HT-29 (cell line): ENCODE measurements at places on chromosomes 3 and 15. TPM values are rescaled to one million over a fixed set of nuclear protein-coding genes. Genes with fewer than 3 reads are reported as not detected.

The C3orf22 gene
- total RNA-seq, result not detected in 2 replicates

GRCh38 chr3:168338161-168338560 is 242.4 kb upstream of the GOLIM4 start:
- no peak for DNase-seq

DNA sequence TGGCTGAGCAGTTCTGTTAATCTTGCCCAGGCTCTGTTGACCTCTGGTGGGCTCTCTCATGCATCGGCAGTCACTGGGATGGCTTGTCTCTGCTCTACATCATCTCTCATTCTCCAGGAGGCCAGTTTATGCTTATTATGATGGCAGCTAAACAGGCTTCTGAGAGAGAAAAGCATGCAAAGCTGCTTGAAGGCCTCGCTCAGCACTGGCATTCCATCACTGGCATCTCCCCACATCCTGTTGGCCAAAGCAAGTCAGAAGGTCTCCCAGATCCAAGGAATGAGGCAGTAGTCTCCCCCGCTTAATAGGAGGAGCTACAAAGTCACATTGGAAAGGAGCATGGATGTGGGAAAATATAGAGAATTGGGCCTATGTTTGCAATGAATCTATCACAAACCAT is 212.6 kb downstream of the ZNF621 start:
- no peak for DNase-seq

DNA sequence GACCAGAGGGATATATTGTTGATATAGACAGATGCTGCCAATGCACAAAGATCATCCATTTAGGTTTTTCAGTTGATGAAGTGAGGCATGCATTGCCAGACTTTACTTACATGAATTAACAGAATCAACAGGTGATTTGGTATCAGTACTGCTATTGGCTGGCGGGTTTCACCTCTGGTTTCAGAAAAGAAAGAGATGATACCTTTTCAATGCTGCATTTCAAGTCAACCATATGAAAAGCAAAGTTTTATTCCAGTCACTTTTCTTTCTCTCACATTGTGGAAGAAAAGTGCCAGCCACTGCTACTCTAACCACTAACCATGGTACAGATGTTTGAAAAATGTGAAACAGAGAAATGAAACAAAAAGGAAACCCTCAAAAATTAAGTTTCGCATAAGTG is 289.1 kb downstream of the TIGIT start:
- DNase-seq, result no peak

DNA sequence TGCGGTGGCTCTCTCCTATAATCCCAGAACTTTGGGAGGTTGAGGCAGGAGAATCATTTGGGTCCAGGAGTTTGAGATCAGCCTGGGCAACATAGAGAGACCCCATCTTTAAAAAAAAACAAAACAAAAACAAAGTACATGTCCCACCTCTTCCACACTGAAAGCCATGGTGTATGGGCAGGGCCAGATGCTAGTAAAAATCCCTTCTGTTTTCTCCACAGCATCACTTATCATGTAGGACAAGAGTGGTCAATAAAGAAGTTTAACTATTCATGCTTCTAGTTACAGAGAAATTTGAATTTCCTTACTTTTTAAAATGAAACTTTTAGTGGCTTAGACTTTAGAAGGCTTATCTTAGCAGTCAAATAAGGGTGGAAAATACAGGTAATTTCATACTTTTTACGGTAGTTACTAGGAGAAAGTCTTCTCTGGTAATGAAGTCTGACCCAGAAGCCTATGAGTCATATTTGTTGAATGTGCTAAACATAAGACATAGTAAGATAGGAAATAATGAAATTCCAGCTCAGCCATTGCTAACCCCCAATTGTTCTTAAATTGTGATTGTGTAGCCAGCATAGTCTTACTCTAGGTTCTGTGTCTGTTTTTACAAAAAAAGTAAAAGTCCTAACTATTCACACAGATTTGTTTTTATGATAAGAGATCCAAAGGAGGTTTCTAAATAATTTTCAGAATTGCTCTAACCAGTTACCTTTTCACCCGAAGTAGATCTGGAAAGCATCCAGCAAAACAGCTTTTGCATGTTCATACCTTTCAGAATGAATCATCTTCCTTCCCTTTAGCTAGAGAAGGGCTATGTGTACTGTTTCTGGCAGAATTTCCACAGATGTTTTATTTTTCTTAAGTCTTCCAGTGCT is 16.4 kb upstream of the ZNF609 start:
- DNase-seq, result peak; percentile 84

The SNX4 gene
- 20.0 and 33.3 TPM in 2 replicates for total RNA-seq

- DNase-seq, result no peak
Observed at GRCh38 chr15:47414207-47414606, 303.1 kb upstream of the SEMA6D start.

The TEX55 gene
- not detected in 2 replicates for total RNA-seq

DNA sequence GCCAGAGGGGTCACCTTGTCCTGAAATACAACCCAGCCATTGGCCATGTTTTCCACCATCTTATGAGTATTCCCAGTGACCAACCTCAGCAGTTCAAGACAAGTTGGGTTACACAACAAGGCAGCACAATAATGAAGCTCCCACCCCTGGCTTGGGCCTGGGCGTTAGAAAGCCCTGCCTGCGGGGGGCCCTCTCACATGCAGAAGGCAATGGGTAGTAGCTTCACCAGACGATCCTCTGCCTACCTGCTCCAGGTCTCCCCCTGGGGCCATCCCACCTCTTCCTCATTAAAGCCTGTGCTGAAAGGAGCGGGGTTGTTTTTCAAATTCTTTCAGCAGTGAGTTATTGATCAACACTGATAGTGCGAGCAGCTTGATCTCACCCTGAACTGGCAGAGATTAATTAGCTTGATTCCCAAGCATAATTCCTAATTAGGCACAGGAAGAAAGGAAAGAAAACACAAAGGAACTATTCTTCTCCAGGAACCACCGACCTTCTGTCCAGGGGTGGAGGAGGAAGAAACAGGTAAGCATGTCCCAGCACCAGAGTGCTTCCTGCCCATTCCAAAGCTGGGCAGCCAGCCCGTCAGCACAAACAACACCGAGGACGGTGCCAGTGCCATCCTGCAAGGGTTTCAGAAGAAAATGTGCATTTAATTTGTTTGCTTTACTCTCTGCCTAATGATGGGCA is 79.7 kb upstream of the CGNL1 start:
- peak; percentile 87 for DNase-seq

DNA sequence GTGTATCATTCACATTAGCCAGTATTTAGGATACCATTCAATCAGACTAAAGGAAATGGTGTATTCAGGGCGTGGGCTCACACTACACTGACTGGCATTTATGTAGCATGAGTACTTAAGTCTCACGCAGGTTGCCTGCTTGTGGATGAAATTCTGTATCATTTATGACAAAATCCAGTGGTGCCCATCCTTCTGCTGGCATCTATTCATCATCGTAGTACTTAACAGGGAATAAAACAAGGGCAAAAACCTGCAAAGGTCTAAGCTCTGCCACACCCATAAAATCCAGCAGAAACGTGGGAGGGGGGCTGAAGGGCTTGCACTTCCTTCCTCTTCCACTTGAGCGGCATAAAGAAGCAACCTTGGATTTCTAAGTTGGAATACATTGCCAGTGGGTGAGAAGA is 2.7 kb downstream of the GAP43 start:
- DNase-seq, result no peak

- DNase-seq, result no peak
Observed at GRCh38 chr3:133941415-133941821, 45.7 kb upstream of the RAB6B start.

DNA sequence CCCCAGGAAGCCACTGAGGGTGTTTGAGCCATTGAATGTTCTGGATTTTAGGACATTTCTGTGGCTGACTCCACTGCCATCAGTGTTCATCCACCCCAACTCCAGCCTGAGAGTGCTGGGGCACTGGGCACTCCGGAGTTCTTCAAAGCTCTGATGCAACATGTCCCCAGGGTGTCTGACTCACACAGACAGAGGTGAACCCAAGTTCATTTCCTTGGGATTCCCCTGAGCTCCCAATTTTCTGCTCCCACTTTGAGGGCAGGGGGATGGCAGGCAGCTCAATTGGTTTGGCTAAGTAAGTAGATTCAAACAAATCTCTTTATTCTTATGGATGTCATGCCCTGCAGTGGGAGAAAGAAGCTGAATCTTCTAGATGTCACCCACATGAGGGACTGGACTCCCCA is 2.2 kb downstream of the STRA6 start:
- peak; percentile 60 for DNase-seq

The CFAP92 gene
- total RNA-seq, result 0.13 and 0.74 TPM in 2 replicates

- DNase-seq, result no peak
Observed at GRCh38 chr15:63971427-63971805, 74.9 kb downstream of the DAPK2 start.

- no peak for DNase-seq
Observed at GRCh38 chr3:13300546-13301285, 119.4 kb downstream of the NUP210 start.

The FHIT gene
- not detected in 2 replicates for total RNA-seq

GRCh38 chr15:101303408-101303807 is 8.4 kb upstream of the SNRPA1 start:
- no peak for DNase-seq

The GPR149 gene
- not detected in 2 replicates for total RNA-seq

DNA sequence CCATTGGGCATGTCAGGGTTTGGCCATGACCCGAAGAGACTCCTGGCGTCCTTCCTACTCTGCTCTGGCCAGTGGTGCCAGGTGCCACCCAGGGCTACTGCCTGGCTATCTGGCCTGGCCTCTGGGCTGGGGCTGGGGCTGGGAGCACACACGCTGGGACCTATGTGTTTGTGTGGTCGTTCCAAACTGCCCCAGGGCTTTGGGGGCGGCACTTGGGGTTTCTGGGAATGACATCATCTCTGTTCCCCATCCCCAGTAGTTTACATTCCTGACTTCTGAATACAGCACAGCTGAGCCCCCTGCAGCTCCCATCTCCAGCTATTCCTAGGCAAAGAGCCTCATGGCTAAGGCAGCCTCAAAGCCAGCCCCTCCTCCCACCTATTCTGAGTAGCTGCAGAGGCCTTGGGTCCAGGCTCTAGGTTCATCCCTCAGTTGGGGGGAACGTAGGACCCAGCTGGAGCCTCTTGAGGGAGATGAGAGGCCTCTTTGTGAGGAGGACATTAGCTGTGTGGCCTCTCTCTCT is 24.3 kb downstream of the PLEKHO2 start:
- DNase-seq, result no peak

DNA sequence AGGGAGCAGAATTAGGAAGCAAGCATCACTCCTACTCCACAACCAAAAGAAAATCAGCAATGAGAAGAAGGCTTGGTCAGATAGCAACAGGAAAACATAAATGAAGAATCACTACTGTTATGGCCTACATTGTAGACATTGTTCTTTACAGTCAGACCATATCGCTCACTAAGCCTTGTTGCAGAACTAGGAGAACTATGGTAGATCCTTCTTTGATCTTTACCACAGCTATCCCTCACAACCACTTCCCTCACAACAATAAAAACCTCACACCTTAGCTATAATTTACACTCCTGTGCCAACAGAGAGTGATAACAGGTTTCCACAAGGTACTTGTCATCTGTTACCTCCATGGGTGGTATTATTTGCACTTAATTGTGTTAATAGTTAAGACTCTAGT is 126.6 kb downstream of the WDR76 start:
- no peak for DNase-seq

The ZDHHC19 gene
- not detected in 2 replicates for total RNA-seq

The GBE1 gene
- 2.1 and 2.8 TPM in 2 replicates for total RNA-seq

DNA sequence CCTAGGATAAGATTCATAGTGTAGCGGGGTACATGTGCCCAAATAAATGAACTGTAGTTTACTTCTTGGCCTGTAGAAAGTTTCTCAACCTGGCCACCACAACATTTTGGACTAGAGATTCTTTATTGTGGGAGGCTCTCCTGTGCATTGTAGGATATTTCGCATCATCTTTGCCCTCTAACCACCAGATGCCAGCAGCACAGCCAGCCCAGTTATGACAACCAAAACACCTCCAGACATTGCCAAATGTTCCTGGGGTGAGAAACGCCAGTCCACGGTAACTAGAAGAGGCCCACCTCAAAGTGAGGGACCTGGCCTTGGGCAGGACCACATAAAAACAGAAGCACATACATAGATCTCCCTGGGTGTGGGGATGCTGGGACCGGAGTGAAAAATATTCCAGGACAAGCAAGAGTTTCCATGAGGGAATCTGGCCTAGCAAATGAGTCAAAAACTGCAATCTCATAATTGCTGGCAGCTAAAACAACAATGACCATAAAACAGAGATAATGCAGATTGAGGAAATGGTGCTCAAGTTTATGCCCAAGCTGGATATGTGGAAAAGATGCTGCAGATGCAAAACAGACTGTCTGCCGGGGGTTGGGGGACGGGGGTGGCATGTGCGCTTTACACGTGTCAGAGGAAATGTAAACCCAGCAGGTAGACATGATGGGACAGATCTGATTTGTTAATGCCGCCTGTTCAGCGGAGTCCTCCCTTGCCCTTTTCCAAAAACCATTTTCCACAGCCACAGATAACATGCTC is 39.7 kb downstream of the ARHGEF3 start:
- no peak for DNase-seq

- DNase-seq, result peak; percentile 0
Observed at GRCh38 chr3:193832833-193833413, 239.9 kb downstream of the OPA1 start.

The CDC25A gene
- total RNA-seq, result 16.3 and 33.6 TPM in 2 replicates

The SCAANT1 gene
- not detected in 2 replicates for total RNA-seq

GRCh38 chr3:16455001-16455400 is 58.5 kb downstream of the RFTN1 start:
- no peak for DNase-seq

The SPINK8 gene
- total RNA-seq, result not detected in 2 replicates

GRCh38 chr15:99429681-99430081 is 136.1 kb upstream of the MEF2A start:
- DNase-seq, result no peak

DNA sequence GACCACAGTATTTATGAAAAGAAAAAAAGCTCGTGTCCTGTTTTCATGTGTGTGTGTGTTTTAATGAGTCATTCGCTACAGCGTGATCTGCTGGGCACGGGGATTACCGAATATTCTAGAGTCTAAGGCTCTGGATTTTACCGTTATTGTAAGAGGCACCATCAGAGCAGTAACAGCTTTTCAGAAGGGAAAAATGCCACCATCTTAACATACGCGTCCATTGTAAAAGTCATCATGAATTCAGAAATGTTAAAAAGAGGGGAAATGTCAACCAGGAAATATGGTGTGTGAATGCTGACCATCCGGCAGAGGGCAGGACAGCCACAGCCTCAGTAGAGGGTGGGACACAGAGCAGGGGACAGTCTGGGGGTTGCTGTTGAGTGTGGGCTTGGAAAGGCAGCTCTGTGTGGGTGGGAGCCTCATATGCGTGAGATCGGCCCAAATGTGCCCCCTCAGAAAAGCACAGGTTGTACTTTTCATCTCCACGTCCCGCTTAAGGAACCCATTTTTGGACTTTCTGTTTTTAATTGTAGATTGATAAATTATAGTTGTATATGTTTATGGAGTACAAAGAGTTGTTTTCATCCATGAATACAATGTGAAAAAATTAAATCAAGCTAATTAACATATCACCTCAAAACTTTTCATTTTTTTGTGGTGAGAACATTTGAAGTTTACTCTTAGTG is 69.6 kb downstream of the ASB7 start:
- peak; percentile 82 for DNase-seq

DNA sequence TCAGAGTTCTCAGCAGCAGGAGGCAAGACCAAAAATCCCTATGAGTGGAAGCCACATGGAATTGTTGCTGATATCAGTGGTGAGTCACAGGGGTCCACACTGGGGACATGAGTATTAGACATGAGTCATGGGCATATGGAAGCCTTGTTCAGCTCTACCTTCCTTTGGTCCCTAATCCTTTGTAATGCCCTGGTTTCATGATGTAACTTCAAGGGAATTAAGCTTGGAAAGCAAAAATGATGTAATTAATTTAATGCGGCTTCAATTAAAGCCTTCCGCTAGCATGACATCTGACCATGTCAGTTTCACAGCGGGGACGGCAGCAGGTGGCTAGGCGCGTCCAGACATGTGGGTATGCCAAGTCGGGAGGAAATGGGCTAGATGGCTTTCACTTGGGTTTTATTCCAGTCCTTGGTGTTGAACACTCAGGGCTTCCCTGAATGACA is 176.1 kb upstream of the RGMA start:
- no peak for DNase-seq
